ENCODE measurements at places on chromosomes 5 and 9. TPM values are rescaled to one million over a fixed set of nuclear protein-coding genes. Genes with fewer than 3 reads are reported as not detected.
A peak's percentile ranks its signal among the peaks of the same experiment; 100 is the strongest.

- DNase-seq, result no peak
Measured at GRCh38 chr9:117189121-117189520, 225.7 kb downstream of the ASTN2 start.

DNA sequence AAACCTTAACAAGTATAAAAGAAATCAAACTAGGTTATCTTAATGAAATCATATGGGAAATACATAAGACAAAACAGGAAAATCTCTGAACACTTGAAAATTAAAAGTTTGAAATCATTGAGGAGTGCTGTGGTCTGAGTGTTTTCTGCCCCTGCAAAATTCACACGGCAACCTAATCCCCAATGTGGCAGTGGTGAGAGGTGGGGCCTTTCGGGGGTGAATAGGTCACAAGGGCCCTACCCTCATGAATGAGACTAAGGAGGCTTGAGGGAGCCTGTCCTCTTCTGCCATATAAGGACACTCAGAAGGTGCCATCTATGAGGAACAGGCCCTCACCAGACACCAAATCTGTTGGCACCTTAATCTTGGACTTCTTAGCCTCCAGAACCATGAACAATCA, 10.7 kb downstream of the CAMSAP1 start:
- no peak for DNase-seq

MEGF10 gene
- 12.4 TPM for total RNA-seq

DNA sequence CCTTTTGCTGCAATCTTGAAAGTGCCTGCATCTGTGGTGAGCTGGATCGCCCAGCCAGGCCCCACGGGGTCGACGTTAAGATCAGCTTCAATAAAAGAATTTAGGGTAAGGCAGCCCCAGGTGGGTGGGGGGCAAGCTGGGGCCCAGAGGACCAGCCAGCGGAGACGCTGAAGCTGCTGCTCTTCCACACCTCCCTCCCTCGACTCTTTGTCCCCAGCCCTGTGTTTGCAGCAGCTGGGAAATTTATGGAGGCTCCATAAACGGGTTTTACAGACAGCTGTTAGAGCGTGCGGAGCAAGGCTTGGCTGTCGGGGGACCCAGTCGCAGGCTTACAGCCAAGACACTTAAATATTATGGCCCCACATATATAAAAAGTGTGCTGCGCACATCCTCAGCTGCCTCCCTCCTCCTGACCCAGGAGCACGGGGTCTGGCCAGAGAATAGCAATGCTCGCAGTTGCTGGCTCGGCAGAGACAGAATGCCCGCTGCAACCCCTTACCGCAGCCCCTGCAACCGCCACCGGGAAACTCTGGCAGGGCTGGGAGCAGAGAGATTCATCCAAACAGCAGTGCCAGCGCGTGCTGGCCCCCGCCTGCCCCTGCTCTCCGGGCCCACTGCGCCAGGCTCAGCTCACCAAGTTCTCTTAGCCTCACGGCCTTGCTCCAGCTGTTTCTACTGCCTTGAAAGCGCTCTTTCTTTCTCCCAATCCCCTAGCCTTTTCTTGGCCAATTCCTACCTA, 28.4 kb upstream of the MVB12B start:
- peak; percentile 72 for DNase-seq

DNA sequence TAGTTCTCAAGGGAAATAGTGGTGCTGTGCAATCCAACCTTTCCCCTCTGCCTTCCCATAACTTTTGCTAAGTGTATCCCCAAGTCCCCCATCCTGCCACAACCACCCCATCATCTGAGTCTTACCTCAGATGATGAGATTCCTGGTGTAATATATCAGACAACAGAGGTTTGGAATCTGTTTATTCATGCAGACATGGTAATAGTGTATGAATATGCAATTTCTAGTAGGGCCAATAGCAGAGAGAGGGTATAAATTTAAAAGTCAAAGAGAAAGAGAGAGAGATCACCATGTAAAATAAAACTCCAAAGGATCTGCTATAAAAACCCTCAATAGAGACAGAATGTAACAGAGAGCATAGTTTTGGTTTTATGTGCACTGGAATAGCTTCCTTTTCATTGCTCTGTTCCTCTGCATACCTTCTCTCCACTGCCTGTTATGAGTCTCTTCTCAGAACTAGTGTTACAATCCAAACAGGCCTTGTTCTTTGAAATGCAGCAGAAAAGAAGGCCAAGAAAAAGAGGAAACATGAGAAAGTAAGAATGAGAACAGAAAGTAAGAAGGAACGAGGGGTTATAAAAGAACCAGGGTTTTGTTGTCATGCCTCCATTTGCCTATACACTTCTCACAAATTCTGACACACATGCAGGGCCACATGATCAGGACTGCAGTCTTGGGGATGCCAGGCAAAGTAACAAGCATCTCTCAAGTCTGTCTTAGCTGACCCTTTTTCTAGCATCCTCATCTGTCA, 278.0 kb downstream of the CETN3 start:
- no peak for DNase-seq

LCP2 gene
- 0.21 TPM for total RNA-seq

GRCh38 chr5:44887722-44888121, 79.0 kb downstream of the MRPS30 start:
- no peak for DNase-seq

DNA sequence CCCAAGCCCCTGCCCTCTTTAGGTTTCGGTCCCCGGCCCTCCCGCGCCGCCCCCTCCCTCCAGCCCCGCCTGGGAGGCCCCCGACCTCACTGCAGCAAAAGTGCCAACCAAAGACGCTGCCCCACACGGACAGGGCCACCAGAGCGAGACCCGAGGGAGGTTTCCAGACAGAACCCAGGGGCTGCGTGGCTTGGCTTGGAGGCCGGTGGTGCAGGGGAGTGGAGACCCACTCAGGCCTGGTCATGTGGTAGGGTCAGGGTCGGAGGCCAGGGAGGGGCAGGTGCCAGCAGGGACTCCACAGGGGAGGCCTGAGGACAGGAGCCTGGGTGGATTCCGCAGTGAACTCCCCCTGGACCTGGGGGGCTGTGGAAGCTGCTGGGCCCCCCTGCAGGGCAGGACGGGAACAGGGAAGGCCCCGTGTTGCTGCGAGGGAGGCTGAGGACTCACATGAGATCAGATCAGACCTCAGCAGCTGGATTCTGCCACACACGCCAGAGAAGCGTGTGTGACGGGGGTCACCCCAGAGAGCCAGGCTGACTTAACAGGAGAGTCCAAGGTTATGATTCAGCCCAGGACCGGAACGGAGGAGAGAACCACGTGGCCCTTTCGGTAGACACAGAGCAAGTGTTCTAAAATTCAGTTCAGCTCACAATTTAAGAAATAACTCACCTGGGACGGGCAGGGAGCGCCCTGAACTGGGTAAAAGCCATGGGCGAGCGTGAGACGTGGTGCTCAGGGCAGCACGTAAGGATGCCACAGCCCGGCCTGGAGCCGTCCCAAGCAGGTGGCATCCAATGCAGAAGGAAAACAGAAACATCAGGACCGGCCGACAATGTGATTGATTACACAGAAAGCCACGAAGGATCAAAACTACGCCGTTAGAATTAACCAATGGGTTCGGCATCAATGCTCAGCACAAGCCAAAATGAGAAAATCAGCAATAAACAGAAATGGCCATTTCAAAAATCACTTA, 38.9 kb downstream of the EXD3 start:
- DNase-seq, result peak; percentile 75

STRBP gene
- 49.9 TPM for total RNA-seq

GRCh38 chr9:124272118-124272517, 14.4 kb downstream of the NEK6 start:
- no peak for DNase-seq

DNA sequence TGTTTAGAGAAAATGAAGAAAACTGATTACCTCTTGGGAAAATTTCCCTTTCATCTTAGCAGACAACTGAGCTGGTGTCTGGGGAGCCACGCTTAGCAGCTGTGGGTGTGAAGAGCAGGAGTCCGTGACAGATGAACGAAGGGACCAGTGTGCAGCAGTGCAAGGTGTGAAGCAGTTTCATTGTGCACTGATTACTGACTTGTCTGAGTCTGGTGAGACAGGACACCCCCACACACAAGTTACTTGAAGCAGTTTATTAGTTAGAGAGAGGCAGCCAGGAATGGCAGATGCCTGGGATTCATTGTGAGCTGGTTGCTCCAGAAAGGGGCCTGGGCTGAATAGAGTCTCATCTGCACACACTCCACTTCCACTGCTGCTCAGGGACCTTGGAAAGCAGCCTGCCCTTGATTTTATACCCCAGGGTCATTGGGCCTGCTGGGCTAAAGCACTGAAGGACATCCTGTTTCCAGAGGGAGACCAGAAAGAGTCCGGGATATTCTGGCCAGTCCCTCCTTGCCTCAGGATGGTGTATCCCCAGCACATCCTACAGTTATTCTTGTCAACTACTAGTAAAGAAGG, 47.4 kb downstream of the FBXL7 start:
- DNase-seq, result no peak

- peak; percentile 79 for DNase-seq
Measured at GRCh38 chr5:160165137-160166068, 46.2 kb upstream of the PWWP2A start.

DNA sequence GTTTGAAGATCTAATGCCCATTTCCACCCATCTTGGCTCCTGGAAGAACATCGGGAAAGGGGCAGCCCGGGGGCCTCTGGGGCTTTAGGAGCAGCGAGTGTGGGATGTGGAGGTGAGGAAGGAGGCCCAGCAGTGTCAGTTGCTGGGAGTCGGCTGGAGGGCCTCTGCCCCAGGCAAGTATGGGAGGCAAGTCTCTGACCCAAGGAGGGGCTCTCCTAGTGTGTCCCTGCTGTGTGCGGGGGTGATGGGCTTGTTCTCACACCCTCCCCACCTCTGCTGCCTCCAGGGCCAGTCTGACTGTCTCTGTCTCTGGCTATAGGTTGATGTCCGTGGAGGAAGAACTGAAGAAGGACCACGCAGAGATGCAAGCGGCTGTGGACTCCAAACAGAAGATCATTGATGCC, 129.7 kb downstream of the DAB2IP start:
- no peak for DNase-seq

PCDHB7 gene
- total RNA-seq, result not detected

GRCh38 chr9:116543731-116544400, 143.2 kb upstream of the TRIM32 start:
- no peak for DNase-seq

- DNase-seq, result no peak
Measured at GRCh38 chr5:111514087-111514486, 1.8 kb upstream of the STARD4 start.

DNA sequence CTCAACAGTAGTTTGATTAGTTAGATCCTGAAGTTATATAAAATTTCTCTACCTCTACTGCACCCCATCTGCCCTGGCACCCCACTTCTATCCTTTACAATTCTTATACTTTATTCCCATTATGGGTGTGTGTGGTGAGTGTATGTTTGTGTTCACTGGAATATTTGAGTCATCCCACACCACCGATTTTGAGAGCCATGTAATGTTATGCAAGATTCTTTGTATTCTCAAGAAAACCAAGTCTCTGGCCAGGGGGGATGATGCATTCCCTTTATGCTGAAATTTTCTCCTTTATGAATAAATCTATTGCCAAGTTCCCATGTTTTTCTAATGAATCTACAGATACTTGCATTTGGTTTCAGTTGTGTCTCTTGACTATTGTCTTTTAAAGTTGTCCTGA, 266.8 kb downstream of the ARHGEF28 start:
- no peak for DNase-seq

GPX3 gene
- 39.8 TPM for total RNA-seq

- no peak for DNase-seq
Measured at GRCh38 chr9:28127101-28127500, 553.8 kb upstream of the C9orf72 start.

FREM1 gene
- total RNA-seq, result 0.85 TPM

DNA sequence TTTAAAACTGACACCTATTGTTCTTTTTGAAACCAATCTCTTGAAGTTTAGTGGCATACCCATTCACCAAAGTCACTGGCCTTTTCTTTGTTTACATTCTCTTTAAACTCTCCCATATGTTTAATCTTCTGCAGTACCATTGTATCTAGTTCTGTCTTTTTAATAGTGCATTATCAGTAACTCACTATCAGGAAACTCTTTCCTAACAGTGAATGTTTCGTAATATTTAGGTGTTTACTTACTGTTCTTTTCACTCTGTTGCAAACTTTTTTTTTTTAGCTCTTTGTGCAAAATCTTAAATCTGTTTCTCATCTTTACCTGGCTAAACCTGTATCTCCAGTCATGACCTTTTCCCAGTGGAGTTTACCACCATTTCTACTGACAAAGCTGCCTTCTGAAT, 17.2 kb downstream of the SMAD5 start:
- DNase-seq, result no peak

GRCh38 chr5:76926329-76927105, 26.3 kb upstream of the CRHBP start:
- peak; percentile 22 for DNase-seq

S1PR3 gene
- total RNA-seq, result 25.0 TPM

GRCh38 chr5:58012801-58013315, 447.0 kb downstream of the PLK2 start:
- DNase-seq, result no peak

GRCh38 chr9:17491780-17492179, 87.1 kb upstream of the SH3GL2 start:
- DNase-seq, result no peak

- peak; percentile 66 for DNase-seq
Measured at GRCh38 chr9:130174920-130175321, 2.7 kb downstream of the NCS1 start.

IFNA13 gene
- total RNA-seq, result not detected

- no peak for DNase-seq
Measured at GRCh38 chr5:158589939-158590338, 509.8 kb downstream of the EBF1 start.

GPR107 gene
- 18.0 TPM for total RNA-seq

GRCh38 chr9:125631391-125632085, 75.5 kb downstream of the MAPKAP1 start:
- peak; percentile 64 for DNase-seq

- no peak for DNase-seq
Measured at GRCh38 chr9:76680716-76681425, 83.4 kb upstream of the PCA3 start.

DNA sequence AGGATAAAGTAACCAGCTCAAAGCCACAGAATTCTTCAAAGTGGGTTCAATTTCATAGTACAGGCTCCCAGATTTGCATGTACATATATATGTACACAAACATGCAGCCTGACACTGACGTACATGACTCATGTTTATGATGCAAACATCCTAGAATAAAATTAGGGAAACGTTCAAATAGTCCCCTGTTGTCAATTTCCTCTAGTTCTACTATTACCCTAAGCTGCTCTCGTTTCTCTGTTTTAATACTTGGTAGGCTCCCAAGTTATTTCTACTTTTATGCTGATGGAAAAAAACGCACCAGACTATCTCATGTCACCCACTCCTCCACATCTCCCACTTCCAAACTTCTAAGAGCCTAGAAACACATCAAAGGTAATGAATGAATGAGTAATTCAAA, 229.7 kb downstream of the EPB41L4A start:
- no peak for DNase-seq

SPINK13 gene
- total RNA-seq, result not detected

DNA sequence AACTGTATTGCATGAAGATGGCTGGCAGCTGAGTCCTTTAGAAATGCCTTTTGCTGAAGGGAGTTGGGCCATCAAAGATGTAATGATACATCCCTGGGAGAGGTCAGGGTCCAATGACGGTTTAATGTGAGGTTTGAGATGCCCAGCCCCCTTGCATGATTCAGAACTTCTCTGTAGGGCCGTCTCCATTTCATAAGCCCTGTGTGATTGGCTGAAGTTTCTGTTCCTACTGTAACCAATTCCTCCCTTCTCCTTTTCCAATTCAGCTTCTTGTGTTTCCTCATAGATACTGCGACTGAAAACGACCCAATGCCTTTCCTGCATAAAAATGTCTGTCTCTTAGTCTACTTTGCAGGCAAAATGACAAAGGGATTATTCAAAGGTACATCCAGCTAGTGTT, 47.9 kb upstream of the ST8SIA4 start:
- no peak for DNase-seq

- DNase-seq, result no peak
Measured at GRCh38 chr9:115262952-115263351, 145.0 kb upstream of the TNC start.

PCA3 gene
- total RNA-seq, result not detected

NEUROG1 gene
- total RNA-seq, result not detected

All from H7 (cell line).